Smooth muscle cell of bladder (primary cell): ENCODE measurements at places on chromosomes 11 and 22. TPM values are rescaled to one million over a fixed set of nuclear protein-coding genes. Genes with fewer than 3 reads are reported as not detected.

The OR52I1 gene
- not detected in 2 replicates for total RNA-seq

The GRK3 gene
- 0.74 and 0.85 TPM in 2 replicates for total RNA-seq

The CAPN5 gene
- total RNA-seq, result 9.5 and 11.1 TPM in 2 replicates

The NXPE2 gene
- total RNA-seq, result 0.14 and 1.1 TPM in 2 replicates

The APOL6 gene
- 23.5 and 32.1 TPM in 2 replicates for total RNA-seq
